ENCODE measurements at places on chromosomes 5 and 9. TPM values are rescaled to one million over a fixed set of nuclear protein-coding genes. Genes with fewer than 3 reads are reported as not detected.
A peak's percentile ranks its signal among the peaks of the same experiment; 100 is the strongest.

DBH gene
- not detected for total RNA-seq

PCDHA4 gene
- 5.4 TPM for total RNA-seq

TRIM7 gene
- 5.4 TPM for total RNA-seq

DNA sequence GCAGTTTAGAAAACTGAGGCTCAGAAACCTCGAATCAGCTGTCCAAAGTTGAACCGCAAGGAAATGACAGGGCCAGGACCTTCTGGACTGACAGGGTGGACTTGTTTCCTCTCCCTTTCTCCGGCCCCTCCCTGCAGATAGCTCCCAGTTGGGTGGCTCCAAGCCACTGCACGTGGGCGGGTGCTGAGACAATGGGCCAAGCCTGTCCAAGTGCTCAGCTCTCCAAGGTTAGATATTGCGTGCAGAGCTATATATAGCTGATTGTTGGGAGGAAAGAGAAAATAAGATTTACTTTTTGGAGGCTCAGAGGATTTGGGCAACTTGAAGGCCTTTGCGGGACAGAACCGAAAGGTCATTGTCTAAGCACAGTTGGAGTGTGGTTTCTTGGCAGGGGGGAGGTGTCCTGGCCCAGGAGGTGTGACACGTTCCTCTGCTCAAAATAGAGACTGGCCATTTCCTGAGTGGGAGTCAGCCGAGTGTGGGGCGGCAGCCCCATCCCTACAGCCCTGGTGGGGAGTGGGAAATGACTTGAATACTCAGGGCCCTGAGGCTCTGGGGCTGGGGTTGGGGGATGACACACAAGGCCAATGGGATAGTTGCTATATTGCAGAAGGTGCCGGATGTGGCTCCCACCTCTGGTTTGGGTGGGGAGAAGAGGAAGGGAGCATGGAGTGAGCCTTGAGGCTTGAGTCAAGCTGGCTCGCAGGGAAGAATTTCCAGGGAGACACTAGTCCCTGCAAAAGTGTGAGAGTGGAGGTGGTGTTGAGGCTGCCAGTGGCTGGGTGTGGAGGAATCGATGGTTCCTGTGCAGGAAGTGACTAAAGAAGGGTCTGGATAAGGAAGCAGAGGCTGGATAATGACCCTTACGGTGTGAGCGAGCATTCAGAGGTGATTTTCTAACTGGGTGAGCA, 44.4 kb upstream of the SMAD5 start:
- H3K27ac ChIP-seq: peak overlapping the region; percentile 63
- no peaks in the 10 kb centered on the region for H3K36me3 ChIP-seq
- H3K4me3 ChIP-seq: no peak overlapping the region
- H3K4me1 ChIP-seq: no peaks in the 10 kb centered on the region
- no peaks in the 10 kb centered on the region for H3K27me3 ChIP-seq

GRCh38 chr9:135147938-135148337, 60.5 kb downstream of the OLFM1 start:
- H3K4me1 ChIP-seq: no peaks in the 10 kb centered on the region
- H3K27me3 ChIP-seq: peaks cover 72% of the 10 kb centered on the region
- no peak overlapping the region for H3K27ac ChIP-seq

DNA sequence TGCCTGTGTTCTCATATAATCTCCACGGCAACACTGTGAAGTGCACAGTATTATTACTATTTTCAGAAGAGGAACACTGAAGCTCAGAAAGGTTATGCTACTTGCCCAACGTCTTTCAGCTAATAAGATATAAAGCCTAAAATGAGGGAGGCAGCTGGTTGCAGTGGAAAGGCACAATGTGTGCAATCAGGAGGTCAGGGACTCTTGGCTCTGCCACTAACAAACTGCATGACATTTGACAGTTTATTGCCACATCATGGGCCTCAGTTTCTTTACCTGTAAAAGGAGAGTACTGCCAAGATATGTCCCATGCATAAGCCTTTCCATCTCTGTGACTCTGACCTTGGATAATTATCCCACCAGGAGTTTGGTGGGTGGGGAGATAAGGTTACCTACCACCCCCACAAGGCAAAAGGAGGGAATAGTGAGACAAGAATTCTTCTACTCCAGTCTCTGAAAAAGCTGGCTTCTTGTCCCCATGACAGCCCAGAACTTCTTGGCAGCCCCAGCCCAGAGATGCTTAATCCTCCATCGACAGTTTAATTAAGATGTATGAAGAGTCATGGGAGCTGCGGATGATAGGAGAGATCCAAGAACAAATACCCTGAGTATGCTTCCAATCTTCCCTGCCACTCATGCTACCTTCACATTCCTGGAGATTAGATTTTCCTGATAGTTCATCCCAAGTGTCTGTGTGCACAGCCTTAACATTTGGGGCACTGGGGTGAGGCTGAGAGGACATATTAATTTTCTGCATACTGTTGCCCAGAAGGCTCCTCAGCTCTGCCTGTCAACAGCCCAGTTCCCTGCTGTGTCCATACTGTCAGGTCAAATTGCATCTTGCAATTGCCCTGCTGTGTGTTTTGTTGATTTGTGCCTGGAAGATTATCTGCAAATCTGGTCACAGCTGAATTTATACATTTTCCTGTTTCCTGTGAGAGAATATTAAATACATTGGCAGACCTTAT, 271.2 kb downstream of the FAM114A2 start:
- no peaks in the 10 kb centered on the region for H3K4me1 ChIP-seq
- H3K27ac ChIP-seq: no peak overlapping the region
- DNase-seq: no peak
- H3K4me3 ChIP-seq: no peak overlapping the region
- no peaks in the 10 kb centered on the region for H3K36me3 ChIP-seq
- H3K27me3 ChIP-seq: no peaks in the 10 kb centered on the region
